Mesenteric fat pad (tissue), 1 donor: ENCODE measurements at places on chromosomes 1 and 21. TPM values are rescaled to one million over a fixed set of nuclear protein-coding genes. Genes with fewer than 3 reads are reported as not detected.

Gene TMEM201
- 9.8 TPM for total RNA-seq

Gene LMOD1
- total RNA-seq = 26.5 TPM

Gene DCDC2B
- total RNA-seq = not detected

Gene OPTC
- total RNA-seq = not detected

Gene NUAK2
- 1.6 TPM for total RNA-seq

Gene E2F2
- 0.29 TPM for total RNA-seq

Gene CACNA1E
- total RNA-seq = 0.45 TPM

Gene TFF3
- 5.5 TPM for total RNA-seq

Gene GATAD2B
- 37.4 TPM for total RNA-seq

Gene TEDDM1
- total RNA-seq = not detected

Gene UAP1
- total RNA-seq = 531 TPM
